Small intestine (tissue), 16 donors: ENCODE measurements at places on chromosomes 3 and 15. TPM values are rescaled to one million over a fixed set of nuclear protein-coding genes. Genes with fewer than 3 reads are reported as not detected.

- H3K27me3 ChIP-seq = no peaks in the 10 kb centered on the region
- no peaks in the 10 kb centered on the region for H3K4me1 ChIP-seq
- H3K4me3 ChIP-seq = no peak overlapping the region
- no peaks in the 10 kb centered on the region for H3K36me3 ChIP-seq
These were observed 12.8 kb downstream of the PYDC2 start for GRCh38 chr3:191473661-191474198.

- H3K4me1 ChIP-seq = no peaks in the 10 kb centered on the region
- no peaks in the 10 kb centered on the region for H3K27me3 ChIP-seq
- DNase-seq = no peak
- H3K36me3 ChIP-seq = no peaks in the 10 kb centered on the region
- no peak overlapping the region for H3K4me3 ChIP-seq
These were observed 29.3 kb upstream of the POLR2M start for GRCh38 chr15:57677204-57677603.

Gene SCAMP5
- polyA plus RNA-seq = 22.8 TPM

- H3K36me3 ChIP-seq = no peaks in the 10 kb centered on the region
- no peak overlapping the region for H3K4me3 ChIP-seq
- DNase-seq = no peak
- no peaks in the 10 kb centered on the region for H3K27me3 ChIP-seq
- H3K27ac ChIP-seq = no peak overlapping the region
- H3K4me1 ChIP-seq = no peaks in the 10 kb centered on the region
These were observed 353.6 kb downstream of the ULK4 start for GRCh38 chr3:41608347-41608746.

- H3K27ac ChIP-seq = no peak overlapping the region
- DNase-seq = no peak
- H3K36me3 ChIP-seq = no peaks in the 10 kb centered on the region
- no peak overlapping the region for H3K4me3 ChIP-seq
- H3K4me1 ChIP-seq = no peaks in the 10 kb centered on the region
These were observed 112.5 kb downstream of the ZIC1 start for GRCh38 chr3:147521646-147522045.

- no peaks in the 10 kb centered on the region for H3K36me3 ChIP-seq
- no peak for DNase-seq
- H3K27ac ChIP-seq = no peak overlapping the region
- no peak overlapping the region for H3K4me3 ChIP-seq
- H3K27me3 ChIP-seq = no peaks in the 10 kb centered on the region
- H3K4me1 ChIP-seq = no peaks in the 10 kb centered on the region
These were observed 74.4 kb upstream of the CHRNB4 start for GRCh38 chr15:78715434-78715833.

DNA sequence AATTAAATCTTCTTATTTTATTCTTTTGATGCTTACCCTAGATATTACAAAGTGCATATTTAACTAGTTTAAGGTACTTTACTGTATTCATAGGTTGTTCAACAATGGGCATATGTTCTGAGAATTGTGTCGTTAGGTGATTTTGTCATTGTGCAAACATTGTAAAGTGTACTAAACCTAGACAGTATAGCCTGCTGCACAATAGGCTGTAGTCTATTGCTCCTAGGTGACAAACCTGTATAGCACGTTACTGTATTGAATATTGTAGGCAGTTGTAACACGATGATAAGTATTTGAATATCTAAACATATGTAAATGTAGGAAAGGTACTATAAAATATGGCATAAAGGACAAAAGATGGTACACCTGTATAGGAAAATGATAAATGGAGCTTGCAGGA, 100.7 kb downstream of the CACNA2D3 start:
- H3K27ac ChIP-seq = no peak overlapping the region
- H3K4me3 ChIP-seq = no peak overlapping the region
- no peaks in the 10 kb centered on the region for H3K4me1 ChIP-seq
- no peak for DNase-seq

DNA sequence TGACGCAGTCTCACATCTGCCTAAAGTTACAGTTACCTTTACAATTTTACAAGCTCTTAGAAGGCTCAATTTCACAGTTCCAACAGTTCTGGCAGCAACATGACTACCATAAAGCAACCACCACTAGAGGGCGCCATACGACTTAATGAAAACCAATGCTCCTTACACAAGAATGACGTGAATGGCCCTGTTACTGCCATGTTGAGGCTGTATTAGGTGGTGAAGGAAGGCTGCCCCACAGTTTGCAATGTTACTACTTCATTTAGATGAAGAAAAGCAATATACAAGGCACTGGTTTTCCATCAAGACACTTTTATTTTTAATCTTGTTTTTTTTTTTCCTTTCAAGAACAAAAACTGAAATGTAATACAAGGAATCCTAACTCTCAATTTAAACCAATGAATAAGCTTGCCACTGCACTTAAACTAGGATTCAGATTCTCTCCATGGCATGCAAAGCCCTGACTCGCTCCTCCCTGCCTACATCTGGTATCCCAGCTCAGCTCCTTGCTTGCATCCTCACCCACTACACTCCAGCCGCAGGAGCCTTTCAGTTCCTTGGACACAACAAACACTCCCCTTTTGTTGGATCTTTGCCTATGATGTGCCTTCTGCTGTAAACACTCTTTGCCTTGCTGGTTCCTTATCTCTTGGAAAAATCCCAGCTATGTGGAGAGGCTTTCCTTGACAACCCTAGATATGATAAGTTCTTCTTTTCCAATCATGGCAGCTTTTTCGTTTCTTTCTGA, 270.7 kb downstream of the GBE1 start:
- no peak overlapping the region for H3K27ac ChIP-seq
- H3K36me3 ChIP-seq = no peaks in the 10 kb centered on the region
- H3K27me3 ChIP-seq = no peaks in the 10 kb centered on the region
- no peak overlapping the region for H3K4me3 ChIP-seq

Gene SLC35G2
- not detected for polyA plus RNA-seq

DNA sequence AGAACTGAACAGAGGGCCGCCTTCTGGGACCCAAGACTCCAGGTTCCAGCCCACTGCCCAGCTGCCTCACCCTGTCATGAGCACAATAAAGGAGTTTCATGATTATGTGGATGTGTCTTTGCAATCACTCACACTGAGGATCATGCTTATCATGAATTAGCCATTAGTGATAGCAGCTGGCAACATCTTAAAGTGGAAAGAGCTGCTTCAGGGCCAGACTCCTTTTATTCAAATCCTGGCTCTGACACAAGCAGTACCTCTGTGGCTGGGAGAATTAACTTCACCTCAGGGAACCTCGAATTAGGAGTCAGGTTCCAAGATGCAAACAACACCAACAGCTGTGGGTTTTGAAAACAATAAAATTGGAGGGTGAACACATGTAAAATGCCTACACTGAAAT, 6.6 kb upstream of the SCAP start:
- DNase-seq = no peak
- H3K4me1 ChIP-seq = no peaks in the 10 kb centered on the region
- H3K4me3 ChIP-seq = no peak overlapping the region
- no peak overlapping the region for H3K27ac ChIP-seq
- H3K36me3 ChIP-seq = no peaks in the 10 kb centered on the region

DNA sequence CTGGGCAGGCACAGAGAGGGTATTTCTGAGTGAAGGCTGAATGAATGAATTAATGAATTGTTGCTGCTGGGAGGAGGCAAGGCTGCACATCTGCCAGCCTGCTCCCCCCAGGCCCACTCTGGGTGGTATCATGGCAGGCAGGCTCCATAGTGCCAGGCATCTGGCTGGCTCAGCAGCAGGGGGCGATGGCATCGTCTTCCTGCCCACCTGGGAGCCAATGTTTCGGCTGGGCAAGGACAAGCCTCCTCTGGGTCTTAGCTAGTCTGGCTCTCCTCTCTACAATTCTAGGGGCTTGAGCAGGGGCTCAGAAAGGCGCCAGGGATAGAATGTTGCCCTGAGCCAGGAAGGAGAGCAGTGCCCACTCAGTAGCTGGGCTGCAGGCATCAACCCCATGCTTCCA, 1.7 kb upstream of the TLR9 start:
- H3K4me1 ChIP-seq = no peaks in the 10 kb centered on the region
- H3K27me3 ChIP-seq = no peaks in the 10 kb centered on the region
- no peak overlapping the region for H3K4me3 ChIP-seq
- no peak overlapping the region for H3K27ac ChIP-seq
- H3K36me3 ChIP-seq = peaks cover 18% of the 10 kb centered on the region

DNA sequence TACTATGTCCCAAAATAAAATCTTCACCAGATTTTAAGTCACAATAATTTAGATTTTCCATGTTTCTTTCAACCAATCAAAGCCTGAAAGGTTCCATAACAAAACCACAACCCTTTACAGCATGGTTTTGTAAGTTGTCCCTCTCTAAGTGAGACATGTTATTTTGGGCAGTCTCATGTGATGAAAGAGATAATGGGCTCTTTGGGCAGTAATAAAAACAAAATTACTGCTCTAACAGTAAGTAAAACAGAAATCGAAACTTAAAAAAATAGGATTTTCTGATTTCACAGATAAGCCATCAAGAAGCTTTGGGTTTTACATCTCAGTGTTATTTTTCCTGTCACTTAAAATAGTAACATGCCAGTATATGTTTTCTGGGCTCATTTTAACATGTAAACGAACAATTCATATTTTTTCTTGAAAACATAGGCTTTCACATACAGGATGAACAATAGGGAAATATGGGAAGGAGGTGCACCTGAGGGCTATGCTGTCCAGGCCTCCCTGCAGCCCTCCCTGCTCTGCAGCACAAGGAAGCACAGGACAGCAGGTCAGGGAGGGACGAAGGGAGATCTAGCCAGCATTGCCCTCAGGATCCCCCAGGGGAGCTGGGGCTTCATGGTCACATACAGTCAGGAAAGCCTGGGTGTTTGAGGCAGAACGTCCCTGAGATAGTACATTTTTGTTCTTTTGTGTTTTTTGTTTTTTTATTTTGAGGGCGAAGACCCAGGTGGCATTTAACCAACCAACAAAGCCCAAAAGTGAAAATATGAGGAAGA, 157.4 kb downstream of the SHOX2 start:
- H3K36me3 ChIP-seq = no peaks in the 10 kb centered on the region
- H3K27me3 ChIP-seq = no peaks in the 10 kb centered on the region
- H3K27ac ChIP-seq = no peak overlapping the region
- no peak overlapping the region for H3K4me3 ChIP-seq

DNA sequence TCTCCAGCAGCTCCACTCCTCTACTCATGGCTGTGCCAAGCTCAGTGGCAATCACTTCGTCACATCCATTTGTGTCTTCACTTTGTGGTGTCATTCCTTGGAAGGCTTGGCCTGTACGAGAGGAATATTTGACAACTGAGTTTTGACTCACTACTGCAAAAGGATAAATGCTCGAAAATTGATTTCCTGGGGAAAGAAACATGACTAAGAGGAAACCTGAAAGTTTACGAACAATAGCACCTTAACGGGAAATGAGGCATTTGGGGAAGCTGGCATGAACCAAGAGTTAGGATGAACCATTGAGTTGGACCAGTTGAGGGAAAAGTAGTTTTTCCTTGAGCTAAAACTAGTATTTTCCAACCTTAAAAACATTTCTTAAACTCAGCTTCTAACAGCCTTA, 74.2 kb upstream of the ABHD17C start:
- no peaks in the 10 kb centered on the region for H3K36me3 ChIP-seq
- no peaks in the 10 kb centered on the region for H3K27me3 ChIP-seq
- no peaks in the 10 kb centered on the region for H3K4me1 ChIP-seq
- H3K27ac ChIP-seq = no peak overlapping the region
- H3K4me3 ChIP-seq = no peak overlapping the region

DNA sequence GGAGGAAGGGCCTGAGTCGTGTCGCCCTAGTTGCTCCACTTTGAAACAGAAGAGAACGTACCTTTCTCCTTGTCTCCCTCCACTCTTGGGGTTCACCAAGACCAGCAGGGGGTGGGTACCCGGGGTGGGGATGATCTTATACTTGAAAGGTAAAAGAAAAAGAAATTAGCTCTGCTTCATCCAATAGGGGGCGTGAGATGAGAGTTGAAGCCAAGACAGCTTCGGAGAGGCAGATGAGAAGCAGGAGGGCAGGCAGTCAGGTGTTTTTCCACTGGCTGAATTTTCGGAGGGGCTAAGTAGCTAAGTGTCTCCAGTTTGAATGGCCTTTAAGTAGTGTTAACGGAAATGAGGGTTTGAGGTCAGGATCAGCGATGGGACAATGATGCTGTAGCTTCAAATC, 100.4 kb downstream of the DGKG start:
- no peaks in the 10 kb centered on the region for H3K36me3 ChIP-seq
- no peaks in the 10 kb centered on the region for H3K27me3 ChIP-seq
- no peak overlapping the region for H3K27ac ChIP-seq
- H3K4me1 ChIP-seq = no peaks in the 10 kb centered on the region

Gene FAM174B
- polyA plus RNA-seq = 1.8 TPM

GRCh38 chr15:80099241-80099640, 39.8 kb downstream of the ZFAND6 start:
- peaks cover 10% of the 10 kb centered on the region for H3K36me3 ChIP-seq
- peaks cover under 1% of the 10 kb centered on the region for H3K4me1 ChIP-seq
- no peak overlapping the region for H3K27ac ChIP-seq
- H3K27me3 ChIP-seq = no peaks in the 10 kb centered on the region
- H3K4me3 ChIP-seq = no peak overlapping the region

DNA sequence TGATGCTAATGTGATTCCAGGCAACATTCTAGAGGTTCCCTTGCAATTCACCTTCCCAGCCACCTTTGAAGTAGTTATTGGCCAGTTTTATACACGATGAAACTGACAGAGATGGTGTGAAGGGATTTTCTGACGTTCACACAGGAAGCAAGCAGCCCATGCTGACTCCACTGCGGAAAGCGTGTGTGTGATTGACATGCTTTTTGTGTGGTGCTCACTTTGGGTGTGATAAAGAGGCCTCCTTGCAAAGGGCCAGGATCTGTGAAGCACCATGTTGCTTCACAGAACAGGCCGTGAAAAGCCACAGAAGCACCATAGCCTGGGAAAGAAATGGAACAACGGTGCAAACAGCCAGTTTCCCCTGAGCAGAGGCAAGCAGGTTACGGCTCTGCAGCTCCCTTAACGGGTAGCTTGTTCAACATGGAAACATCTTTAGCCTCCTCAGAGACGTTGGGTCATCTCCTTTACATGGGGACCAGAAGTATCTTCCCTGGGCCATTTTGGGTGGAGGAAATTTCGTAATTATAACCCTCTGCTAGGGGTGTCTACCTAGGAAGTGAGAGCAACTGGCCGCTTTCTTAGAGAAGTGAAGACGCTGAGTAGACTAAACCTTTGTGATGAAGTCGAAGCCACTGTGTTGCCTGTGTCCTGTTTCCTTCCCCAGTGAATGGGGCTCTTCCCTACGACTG, 108.5 kb downstream of the APBA2 start:
- H3K27ac ChIP-seq = no peak overlapping the region
- H3K4me3 ChIP-seq = no peak overlapping the region
- no peaks in the 10 kb centered on the region for H3K4me1 ChIP-seq
- DNase-seq = no peak
- no peaks in the 10 kb centered on the region for H3K36me3 ChIP-seq
- H3K27me3 ChIP-seq = no peaks in the 10 kb centered on the region
